Activated T-cell treated with anti-CD3 and anti-CD28 coated beads for 24 hours (primary cell): ENCODE measurements at places on chromosomes 11 and 22.

DNA sequence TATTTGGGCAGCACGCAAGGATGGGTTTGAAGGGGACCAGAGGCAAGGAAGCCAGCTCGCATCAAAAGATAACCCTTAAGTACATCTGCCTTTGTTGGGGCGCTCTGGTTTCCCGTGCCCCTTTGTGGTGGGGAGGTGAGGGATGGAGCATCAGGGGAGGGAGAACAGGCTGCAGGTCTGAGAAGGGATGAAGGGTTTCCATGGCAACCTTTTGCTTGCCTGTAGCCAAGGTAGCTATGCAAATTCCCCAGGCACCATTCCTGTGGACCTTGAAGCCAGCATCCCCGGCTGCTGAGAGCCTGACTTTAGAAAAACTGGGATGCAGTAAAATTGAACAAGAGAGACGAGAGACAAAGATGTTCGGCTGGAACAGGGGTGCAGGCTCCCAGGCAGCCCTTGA is 75.7 kb downstream of the SEZ6L start:
- DNase-seq, result no peak

DNA sequence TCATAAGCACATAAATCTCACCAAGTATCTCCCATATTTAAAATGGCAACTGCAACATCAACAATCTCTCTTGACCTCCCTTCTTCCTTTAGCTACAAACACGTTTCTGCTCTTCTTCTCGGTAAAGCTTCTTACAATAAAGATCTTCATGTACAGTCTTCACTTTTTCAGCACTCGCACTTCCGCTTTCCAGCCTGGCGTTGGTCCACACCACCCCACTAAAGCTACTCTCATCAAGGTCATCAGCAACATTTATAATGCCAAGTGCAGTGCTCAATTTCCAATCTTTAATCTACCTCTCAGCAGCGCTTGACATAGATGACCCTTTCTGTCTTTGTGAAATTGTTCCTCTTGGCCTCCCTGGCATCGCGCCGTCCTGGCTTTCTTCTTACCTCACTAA is 33.6 kb downstream of the NTM start:
- DNase-seq, result no peak

- DNase-seq, result no peak
Observed at GRCh38 chr11:36540998-36541397, 26.8 kb upstream of the RAG1 start.

DNA sequence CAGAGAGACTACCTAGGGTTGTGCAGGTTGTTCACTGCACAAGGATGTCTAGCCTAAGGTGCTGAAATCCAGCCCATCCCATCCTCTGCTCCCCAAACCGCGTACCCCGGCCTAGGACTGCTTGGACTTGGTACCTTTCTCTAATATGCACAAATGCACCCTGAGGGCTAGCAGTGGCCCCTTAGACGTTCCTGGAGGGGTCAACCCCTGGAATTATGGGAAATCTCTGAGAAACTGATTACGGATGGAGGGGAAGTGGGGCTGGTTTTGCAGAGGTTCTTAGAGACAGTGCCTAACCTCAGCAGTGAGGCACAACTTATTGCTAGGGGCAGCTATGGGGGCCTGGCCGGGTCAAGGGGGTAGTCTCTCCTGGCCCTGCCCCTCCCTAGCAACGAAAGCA is 2.5 kb downstream of the C11orf68 start:
- no peak for DNase-seq

DNA sequence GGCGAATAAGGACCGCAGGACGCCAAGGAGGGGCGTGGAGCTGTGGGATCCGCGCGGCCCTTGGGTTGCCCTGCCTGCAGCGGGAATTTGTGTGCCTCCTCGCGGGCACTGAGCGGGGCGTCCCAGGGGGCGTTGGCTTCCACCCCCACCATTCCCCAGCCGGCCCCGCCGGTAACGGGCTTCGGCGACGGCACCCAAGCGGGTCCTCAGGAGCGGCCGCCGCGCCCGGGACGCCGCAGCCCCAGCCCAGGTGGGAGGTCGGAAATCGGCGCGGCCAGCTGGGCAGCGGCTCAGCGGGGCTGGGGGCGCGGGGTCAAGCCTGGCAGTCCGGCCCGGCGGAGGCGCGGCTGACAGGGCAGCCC is 320 bp downstream of the CLTCL1 start:
- peak; percentile 4 for DNase-seq

DNA sequence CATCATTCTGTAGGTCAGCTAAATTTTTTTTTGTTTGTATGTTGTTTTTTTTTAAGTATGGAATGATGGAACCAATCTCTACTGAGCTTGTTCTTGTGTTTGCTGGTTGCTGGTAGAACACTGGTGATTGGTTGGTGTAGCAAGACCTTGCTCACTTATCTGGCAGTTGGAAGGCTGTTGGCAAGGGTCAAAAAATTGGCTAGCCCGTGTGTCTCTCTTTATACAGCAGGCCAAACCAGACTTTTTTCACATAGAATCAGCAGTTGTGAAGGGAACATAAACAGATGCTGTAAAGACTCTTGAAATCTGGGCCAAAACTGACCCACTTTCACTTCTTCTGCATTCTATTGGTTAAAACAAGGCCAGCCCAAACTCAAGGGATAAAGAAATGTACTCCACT is 2026.5 kb downstream of the LRRC4C start:
- no peak for DNase-seq

GRCh38 chr11:34154059-34154875 is 48.8 kb downstream of the NAT10 start:
- no peak for DNase-seq

DNA sequence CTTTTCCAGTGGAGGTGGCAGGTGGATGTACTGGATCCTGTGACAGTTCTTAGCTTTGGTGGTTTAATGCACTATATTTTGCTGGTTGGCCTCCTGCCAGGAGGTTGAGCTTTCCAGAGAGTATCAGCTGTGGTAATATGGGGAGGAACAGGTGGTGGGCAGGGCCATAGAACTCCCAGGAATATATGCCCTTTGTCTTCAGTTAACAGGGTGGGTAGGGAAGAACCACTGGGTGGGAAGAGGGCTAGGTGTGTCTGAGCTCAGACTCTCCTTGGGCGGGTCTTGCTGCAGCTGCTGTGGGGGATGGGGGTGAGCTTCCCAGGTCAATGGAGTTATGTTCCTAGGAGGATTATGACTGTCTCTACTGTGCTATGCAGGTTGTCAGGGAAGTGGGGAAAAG is 203.8 kb downstream of the DLG2 start:
- no peak for DNase-seq

GRCh38 chr11:9600166-9600565 is 26.7 kb downstream of the WEE1 start:
- no peak for DNase-seq

DNA sequence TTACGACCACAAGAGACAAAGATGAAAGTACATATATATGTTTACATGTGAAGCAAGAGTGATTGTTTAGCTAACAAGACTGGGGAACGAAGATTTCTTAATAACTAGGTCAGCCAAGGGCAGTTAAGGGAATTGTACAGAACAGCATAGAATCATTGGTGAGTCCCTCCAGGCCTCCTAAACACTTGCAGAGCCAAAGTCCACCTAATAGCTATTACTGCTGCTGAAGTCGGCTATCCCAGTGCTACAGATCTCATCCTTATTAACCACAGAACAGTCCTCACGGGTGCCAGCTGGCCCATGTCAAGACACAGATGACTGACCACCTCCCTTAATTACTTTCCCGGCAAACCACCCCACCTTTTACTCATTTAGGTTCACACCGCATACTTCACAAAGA is 68.5 kb upstream of the OPCML start:
- no peak for DNase-seq

DNA sequence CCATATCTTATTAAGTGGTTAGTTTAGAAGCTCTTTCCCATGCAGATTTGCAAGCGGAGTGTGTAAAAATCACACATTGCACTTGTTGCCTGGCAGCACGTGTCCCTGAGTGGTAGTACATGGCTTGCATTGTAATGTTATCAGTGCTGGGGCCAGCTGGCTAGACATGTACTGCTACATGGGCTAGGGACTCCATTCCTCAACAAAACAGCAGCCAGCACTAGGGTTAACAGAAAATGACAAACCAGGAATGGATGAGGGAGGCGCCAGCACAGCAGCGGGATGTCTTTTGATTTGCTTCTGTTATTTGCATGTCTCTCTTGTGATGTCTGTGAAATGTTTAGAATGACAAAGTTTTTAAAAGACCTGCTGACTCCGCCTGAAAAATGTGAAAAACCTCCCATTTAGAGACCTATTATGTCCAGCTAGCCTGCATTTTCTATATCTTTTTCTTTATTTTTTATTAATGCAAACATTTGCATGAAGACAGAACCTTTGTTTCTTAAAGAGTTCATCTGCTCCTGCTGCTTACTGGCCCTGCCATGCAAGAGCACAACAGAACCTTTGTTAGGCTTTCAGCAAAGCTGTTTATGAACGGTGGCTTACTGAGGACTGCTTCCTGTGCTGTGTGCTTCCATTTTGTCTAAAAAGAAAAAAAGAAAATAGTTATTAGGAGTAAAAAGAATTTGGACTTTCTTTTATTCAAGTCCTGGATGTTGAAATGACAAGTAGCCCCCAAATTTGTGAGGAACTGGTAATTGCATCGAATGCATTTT is 40.7 kb downstream of the CSTPP1 start:
- no peak for DNase-seq

GRCh38 chr22:48901324-48901723 is 926.3 kb downstream of the BRD1 start:
- DNase-seq, result no peak

GRCh38 chr11:128324051-128324481 is 263.3 kb downstream of the ETS1 start:
- DNase-seq, result no peak

DNA sequence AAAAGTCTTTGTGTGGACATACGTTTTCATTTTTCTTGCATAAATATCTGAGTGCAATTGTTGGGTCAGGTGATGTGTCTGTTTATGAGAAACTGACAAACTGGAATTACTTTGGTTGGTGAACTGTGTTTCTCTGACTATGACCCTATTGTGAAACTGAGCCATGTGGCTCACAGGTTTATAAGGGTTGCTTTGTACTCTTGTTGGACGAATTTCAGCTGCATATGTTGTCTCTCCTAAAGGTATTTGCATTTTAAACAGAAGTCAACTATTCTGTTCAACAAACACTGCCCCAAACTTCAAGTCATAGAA is 34.4 kb upstream of the RASD2 start:
- DNase-seq, result no peak

DNA sequence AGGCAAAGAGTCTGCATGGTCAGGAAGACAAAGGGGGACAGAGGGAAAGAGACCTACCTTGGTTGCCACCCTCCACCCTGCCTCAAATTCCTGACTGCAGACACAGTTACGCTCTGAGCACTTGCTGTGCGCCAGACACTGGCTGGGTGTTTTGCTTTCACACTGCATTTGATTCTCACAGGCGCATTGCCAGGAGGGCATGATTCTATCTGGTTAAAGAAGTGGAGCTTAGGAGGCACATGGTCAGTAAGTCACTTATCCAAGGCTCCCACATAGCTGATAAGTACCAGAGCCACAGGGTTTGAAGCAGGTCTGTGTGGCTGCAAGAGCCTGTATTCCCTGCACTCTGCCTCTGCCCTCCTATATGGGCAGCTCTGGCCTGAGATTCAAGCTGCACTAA is 103.9 kb downstream of the TIMP3 start:
- DNase-seq, result no peak

- DNase-seq, result no peak
Observed at GRCh38 chr11:131301306-131301705, 69.1 kb upstream of the NTM start.

DNA sequence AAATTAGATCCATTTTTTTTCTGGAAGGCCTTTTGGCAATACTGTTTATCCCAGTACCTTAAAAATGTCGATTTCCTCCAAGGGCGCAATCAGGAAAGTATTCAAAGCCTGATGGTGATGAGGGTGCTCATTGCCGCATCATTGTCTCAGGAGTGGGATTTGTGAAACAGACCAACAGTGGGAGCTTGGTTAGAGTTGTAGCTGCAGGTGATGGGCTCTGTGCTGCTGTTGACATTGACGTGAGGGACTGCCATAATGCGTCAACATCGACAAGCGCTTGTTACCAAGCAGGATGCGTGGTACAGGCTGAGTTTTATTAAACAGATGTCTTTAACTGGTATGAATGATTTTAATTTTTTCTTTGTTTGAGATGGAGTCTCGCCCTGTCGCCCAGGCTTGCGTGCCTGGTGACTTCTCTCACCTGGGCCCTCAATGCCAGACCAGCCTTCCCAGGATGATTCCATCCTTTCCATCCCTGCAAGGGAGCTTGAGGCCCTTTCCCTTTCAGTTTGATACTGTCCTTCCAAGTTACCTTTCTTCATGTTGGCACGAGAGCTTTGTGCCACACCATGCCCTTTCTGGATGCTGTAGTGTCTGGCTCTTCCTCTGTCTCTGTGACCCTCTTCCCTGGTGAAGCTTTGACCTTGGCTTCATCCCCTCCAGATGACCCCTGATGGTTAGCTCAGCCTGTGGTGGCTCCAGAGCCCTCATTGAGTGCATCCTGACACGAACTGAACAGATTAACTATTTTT is 10.6 kb downstream of the MED15 start:
- no peak for DNase-seq

DNA sequence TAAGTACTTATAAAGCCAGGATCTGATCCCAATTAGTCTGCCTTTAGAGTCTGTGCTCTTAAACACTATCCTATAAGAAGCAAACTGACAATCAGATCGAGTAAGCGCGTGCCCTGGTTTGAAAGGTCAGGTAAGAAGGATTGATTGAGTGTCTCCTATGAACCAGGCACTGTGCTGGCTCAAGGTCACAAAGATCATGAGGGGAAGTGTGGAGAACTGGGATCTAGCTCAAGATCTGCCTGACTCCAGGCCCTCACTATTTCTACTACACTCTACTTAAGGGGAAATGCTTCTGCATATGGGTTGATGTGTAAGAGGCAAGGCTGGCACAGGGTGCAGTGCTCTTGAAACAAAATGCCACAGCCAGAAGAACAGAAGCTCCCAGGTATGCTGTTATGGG is 77.0 kb downstream of the ME3 start:
- no peak for DNase-seq
